ENCODE measurements at places on chromosomes 5 and 9.
A peak's percentile ranks its signal among the peaks of the same experiment; 100 is the strongest.

DNA sequence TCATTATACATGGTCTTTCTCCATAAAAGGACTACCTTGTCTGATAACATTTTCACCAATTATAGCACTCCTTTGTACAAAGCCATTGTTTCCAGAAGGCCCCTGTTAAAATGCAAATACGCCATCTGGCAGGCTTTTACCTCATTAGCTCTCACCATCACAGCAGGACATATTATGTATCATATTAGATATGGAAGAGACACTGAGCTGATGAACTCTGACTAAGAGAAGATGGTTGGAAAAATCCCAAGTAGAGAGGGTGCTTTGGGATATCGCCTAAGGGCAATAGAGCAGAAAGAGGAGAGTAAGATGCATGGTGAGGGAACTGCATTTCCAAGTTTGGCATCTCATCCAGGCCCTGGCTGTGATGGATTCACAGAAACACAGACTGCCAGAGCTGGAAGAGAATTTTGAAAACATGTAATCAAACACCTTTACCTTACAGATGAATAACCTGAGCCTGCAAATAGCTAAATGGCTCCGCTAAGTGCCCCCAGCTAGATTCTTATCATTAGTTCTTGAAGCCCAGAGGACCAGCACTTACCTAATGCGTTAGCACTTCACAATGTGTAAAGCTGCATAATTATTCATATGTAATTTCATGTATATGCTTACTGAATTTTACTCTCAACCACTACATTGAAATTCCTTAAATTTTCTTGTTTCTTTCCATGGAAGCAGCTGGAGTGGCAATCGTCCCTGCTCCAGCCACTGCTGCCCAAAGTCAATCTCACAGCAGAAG lies 393.6 kb upstream of the IZUMO3 start:
- DNase-seq = no peak

GRCh38 chr5:135013947-135014570 lies 20.0 kb downstream of the PITX1 start:
- DNase-seq = no peak

DNA sequence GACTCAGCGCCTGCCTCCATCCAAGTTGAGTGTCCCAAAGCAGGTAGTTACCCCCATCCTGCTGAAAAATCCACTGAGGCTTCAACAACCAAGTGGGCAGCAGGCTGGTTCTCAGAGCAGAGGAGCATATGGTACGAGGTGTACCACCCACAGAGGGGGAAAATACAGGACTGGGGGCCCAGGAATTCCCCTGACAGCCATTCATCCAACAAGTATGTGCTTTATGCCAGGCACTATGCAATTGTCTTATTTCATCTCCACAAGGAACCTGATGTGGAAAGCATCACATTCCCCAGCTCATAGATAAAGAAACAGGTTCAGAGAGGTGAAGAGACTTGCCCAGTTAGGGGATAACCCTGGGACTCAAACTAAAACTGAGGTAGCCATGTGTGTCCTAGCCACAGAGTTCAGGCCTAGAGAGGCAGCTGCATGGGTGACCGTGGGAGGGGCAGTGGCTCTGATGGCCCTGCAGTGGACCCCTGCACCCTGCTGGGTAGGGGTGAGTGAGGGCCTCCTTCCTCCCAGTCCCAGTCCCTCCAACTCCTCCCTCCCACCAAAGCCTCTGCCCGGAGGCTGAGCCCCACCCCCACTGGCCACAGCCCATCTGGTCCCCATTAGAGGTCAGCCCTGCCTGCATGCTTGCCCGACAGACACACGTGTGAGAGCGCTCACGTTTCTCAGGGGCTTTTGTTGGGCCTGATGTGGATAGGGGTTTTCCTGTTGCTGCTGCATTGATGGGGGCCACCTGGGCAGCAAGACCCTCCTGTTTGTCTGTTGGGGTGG lies 11.5 kb downstream of the PDLIM4 start:
- DNase-seq = no peak

DNA sequence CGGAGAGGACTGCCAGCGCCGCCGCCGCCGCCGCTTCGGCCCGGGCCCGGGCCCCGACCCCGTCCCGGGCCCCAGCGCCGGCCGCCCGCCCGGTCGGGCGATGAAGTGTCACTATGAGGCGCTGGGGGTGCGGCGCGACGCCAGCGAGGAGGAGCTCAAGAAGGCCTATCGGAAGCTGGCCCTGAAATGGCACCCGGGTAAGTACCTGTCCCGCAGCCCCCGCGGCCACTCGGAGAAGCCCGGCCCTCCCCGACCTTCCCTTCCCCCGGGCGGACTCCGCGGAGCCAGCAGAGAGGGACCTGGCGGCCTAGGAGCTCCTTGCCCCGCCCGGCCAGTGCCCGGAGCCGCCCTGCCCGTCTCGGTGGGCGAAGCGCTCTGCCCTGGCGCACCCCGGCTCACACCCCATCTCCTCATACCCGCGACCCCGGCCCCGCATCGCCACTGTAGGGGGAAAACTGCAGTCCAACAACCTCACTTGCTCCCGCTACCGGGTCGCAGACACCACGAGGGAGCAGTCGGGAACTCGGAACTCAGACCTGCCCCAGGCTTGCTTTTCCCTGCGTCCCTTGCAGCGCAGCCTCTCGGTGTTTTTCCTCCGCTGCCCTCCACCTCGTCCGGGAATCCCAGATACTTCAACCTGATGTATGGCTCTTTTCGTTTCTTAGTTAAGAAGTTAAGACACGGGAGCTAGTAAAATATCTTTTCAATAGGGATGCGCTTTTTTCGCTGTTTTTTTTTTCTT lies 532 bp downstream of the DNAJC21 start:
- peak; percentile 22 for DNase-seq

- no peak for DNase-seq
Measured at GRCh38 chr9:128552744-128553440, 505 bp downstream of the SPTAN1 start.

Data from COLO829 (cell line).